ENCODE measurements at places on chromosomes 12 and 14.

- no peak for DNase-seq
Observed at GRCh38 chr12:108622921-108623514, 10.7 kb downstream of the SELPLG start.

DNA sequence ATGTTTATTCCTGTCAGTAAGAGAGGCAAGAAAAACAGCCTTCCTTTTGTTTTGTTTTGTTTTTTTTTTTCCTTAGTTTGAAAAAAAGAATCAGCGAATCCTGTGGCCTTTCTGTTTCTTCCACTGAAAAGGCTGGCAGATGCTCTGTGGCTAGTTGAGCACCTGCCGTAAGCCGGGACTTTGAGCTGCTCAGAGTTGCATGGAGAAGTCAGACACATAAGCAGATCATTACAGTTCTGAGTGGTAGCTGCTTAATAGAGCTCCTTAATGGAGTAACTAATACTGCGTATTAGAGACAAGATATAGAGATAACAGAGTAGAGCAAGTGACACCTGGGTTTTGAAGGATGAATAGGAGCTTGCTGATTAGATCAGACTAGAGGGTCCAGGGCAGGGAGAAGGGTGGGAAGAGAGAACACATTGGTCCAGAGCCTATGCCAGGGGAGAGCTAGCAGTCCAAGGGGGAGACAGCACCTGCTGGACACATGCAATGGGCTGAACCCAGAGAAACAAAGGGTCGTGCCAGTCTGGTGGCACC is 129.4 kb downstream of the TSPAN9 start:
- no peak for DNase-seq

DNA sequence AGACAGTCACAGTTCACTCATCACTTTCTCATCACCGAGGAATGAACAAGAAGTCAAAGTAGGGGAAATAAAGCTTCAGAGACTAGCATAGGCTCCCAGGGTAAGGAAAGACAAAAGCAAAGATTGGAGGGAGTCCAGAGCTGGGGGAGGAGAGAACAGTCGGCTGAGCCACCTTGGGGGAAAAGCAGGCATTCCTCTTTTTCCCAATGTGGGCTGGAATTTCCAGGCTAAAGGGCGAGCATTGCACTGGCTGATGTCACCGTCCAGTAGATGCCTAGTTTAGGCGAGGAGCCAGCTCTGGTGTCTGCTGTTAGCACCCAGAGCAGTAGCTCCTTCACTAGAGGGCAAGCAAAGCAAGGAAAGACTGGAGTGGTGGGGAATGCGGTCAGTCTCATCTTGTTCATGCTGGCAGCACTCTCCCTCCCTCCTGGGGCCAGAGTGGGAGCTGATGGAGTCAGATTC is 8.5 kb upstream of the KRT75 start:
- DNase-seq = peak; percentile 65

- DNase-seq = no peak
Observed at GRCh38 chr12:90030726-90031125, 322.1 kb upstream of the ATP2B1 start.
